ENCODE measurements at places on chromosomes 4 and X.

- no peak for DNase-seq
Measured at GRCh38 chrX:66547847-66548369, 91.0 kb downstream of the EDA2R start.

DNA sequence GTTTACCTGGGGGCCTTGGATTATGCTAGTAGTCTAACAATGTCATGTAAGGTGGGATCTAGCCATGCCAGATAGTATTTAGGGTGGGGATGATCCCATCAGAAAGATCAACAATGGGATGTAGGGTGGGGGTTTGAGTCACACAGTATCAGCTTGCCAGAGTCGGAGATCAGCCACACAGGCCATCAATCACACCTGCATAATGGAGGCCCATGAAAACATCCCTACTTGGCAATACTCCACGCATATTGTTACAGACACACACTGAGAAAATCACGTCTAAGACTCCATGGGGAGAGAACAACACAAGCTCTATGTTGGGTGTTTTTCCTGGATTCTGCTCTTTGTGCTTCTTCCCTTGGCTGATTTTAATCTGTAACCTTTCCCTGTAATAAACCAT lies 49.5 kb upstream of the SLC25A4 start:
- no peak for DNase-seq

DNA sequence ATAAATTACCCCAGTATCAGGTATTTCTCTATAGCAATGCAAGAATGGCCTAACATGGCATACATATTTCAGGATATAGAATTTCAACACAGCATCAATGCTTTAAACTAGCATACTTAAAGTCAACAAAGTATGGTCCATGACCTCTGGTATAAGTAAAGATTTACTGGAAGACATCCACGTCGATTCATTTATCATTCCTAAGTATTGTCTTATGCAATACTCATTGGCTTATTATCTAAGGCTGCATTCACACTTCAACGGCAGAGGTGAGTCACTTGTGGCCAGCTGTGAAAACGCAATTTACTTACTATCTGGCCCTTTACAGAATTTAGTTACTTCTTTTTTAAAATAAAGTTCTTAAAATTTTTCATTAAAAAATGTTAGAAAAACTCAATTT lies 42.6 kb downstream of the ADGRA3 start:
- no peak for DNase-seq

DNA sequence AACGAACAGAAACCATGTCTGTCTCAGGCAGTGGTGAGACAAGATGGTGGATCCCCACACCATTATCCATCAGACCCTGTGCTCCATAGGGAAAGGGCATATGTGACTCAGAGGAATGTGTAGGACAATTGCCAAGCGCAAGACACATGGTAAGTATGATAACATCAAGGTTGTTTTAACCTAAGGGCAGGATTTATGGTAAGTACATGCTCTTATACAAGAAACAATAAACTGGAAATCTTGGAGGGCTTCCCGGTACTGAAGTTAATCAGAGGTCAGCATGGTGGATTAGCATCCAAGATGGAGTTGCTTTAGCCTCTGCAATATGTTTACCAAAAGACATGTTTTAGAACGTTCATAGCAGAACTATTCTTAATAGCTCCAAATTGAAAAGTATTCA lies 355.0 kb downstream of the PPP1R2C start:
- DNase-seq, result no peak

DNA sequence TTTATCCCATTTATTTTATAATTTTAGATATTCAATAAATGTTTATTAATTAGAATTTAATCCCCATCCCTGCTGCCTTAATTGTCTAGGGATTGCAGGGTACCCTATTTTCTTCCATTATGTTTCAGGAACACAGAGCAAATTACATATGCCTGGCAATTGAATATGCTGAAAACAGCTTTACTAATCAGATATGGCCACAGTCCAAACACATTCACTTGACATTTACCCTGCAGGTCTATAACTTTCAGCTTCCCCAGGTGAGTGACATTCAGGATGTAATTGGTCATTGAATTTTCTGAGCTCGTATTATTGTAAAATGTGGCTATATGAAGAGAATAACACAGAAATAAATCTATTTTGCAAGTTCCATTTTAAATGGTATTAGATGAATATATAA lies 218.7 kb upstream of the NDST4 start:
- no peak for DNase-seq

DNA sequence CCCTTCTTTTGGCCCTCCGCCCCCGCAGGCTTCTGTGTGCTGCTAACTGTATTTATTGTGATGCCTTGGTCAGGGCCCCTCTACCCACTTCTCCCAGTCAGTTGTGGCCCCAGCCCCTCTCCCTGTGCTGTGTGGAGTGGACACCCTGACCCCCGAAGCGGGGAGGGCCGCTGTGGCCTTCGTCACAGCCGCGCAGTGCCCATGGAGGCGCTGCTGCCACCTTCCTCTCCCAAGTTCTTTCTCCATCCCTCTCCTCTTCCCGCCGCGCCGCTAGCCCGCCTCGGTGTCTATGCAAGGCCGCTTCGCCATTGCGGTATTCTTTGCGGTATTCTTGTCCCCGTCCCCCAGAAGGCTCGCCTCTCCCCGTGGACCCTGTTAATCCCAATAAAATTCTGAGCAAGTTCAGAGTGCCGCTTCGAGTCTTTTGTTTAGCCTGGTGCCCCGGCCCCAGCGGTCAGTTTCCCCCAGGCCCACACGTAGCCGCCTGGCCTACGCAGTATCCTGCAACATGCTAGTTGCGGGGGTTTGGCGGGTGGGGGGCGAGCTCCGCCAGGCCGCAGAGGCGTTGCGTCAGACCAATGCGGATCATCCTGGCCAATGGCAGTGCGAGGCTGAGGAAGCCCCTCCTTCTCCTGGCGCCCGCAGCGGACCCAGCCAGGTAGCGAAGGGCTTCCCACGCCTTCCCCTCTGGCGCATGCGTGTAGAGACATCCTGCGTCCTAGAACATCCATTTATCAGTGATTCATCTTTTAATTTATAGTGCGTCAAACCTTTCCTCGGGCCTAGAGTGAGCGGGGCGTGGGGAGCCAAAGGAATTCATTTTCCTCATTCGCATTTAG lies 5.6 kb upstream of the KANTR start:
- DNase-seq, result no peak

DNA sequence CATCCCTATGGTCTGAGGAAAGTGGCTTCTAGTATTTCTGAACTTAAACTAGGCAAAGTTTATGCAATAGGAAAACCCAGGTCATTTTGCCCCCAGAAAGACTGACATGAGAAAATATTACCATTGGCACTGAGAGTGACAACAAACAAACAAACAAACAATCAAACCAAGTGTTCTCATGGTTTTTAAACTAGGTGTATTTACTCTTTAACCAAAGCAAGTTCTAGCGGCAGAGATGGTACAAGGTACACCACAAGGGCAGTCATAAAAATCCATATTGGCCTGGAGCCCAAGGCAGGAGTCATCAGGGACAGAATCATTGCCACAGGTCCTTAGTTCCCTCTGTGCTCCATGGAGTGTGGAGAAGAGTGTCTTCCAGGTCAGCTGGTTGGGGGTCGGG lies 26.0 kb upstream of the ENPEP start:
- no peak for DNase-seq

DNA sequence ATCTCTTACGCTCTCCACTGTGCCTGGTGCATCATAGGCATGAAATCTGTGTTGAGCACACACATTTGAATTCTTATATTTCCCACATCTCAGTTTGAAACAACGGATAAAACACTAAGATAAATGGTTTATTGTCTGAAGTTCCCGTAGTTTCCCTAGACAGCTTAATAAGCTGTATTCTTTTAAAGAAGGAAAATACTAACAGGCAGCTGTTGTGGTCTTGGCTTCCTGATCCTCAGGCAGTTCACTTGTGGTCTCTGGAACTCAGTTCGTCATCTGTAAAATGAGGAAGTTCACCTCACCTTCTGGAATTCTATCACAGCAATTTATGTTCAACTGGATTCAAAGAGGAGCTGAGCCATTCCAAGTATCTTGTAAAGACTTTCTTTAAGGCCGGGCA lies 1805.6 kb upstream of the TENM3 start:
- no peak for DNase-seq

DNA sequence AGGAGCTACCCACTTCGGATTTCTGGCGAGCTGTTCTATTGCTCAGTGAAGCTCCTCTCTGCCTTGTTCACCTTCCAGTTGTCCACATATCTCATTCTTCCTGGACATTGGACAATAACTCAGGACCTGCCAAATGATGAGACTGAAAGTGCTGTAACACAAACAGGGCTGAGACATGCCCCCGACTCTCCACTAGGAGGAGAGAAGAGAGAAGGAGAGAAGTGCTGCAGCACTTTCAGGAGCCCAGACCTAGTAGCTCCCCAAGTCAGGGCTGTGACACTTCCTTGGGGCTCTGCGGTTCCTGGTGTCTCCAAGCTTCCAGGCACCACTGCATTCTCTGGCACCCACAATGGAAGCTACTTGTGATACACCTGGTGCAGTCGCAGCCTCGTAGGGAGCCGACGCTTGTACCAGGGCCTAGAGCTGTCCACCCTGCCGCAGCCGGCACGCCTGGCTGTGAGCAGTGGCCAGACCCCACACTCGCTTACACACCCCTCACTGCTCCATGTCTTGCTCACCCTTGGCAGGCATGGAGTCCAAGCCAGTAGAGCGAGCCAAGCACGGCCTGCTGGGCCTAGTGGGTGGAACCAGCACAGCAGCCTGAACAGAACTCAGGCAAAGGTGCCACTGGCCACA lies 234.9 kb downstream of the TECRL start:
- DNase-seq, result no peak

- DNase-seq, result no peak
Measured at GRCh38 chr4:156829201-156829873, 142.3 kb downstream of the PDGFC start.

- no peak for DNase-seq
Measured at GRCh38 chrX:41043674-41044345, 41.4 kb upstream of the USP9X start.

GRCh38 chr4:15740764-15741404 lies 37.2 kb upstream of the CD38 start:
- no peak for DNase-seq

DNA sequence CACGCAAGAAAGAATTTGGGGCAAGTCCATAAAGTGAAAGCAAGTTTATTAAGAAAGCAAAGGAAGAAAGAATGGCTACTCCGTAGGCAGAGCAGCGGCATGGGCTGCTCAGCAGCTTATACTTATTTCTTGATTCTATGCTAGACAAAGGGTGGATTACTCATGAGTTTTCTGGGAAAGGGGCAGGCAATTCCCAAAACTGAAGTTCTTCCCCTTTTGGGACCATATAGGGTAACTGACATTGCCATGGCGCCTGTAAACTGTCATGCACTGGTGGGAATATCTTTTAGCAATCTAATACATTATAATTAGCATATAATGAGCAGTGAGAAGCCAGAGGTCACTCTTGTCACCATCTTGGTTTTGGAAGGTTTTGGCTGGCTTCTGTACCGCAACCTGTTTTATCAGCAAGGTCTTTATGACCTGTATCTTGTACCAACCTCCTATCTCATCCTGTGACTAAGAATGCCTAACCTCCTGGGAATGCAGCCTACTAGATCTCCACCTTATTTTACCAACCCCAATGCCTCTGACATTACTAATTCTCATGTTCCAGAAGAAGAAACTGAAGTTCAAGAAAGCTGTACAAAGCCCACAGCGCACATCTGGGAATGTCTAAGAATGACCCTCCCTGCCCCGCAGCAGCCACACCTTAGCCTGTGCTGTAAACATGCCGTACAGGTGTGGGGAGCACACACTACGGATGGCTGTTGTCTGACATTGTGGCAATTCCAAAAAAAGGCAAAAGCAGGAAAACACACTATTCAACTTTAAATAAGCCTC lies 18.6 kb downstream of the RXFP1 start:
- no peak for DNase-seq
